ENCODE measurements at places on chromosomes 2 and 18. TPM values are rescaled to one million over a fixed set of nuclear protein-coding genes. Genes with fewer than 3 reads are reported as not detected.

- no peak for DNase-seq
These were observed 141.4 kb downstream of the CAPN13 start for GRCh38 chr2:30665761-30666265.

DNA sequence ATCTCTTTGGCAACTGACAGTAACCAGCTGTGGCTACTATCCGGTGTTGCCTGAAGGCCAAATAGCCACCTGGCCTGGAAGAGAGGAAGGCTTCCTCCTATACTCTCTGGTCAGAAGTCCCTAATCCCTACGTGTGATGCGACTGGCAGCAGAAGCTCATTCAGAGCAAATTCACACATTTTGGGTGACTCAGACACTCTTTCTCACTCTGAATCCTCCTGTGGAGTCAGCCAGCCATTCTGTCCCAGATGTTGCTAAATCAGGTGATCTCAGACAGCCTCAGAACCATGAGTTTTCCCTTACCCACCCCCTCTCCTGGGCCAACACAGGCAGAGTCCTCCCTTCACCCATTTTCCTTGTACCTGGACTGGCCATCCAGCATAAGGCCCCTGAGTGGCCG, 34.7 kb downstream of the CFAP53 start:
- no peak for DNase-seq

DNA sequence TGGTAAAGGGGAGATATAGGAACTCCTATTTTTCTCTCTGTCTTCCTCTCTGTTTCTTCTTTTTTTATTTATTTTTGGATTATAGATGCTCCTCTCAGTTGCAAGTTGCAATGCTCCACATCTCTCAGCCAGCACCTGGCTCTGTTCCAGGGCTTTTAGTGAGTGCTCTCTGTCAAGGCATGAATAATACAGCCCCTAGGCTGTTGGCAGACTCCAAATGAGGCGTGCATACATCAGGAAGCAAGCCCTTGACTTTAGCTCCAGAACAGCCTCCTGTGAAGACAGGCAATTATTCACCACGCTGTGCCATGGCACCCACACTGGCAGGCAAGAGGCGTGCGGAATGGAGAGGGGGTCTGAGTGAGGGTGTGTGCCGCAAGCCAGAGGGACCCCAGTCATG, 228.1 kb upstream of the PXDN start:
- DNase-seq: no peak

- DNase-seq: no peak
These were observed 3.7 kb upstream of the SP100 start for GRCh38 chr2:230412371-230412711.

DNA sequence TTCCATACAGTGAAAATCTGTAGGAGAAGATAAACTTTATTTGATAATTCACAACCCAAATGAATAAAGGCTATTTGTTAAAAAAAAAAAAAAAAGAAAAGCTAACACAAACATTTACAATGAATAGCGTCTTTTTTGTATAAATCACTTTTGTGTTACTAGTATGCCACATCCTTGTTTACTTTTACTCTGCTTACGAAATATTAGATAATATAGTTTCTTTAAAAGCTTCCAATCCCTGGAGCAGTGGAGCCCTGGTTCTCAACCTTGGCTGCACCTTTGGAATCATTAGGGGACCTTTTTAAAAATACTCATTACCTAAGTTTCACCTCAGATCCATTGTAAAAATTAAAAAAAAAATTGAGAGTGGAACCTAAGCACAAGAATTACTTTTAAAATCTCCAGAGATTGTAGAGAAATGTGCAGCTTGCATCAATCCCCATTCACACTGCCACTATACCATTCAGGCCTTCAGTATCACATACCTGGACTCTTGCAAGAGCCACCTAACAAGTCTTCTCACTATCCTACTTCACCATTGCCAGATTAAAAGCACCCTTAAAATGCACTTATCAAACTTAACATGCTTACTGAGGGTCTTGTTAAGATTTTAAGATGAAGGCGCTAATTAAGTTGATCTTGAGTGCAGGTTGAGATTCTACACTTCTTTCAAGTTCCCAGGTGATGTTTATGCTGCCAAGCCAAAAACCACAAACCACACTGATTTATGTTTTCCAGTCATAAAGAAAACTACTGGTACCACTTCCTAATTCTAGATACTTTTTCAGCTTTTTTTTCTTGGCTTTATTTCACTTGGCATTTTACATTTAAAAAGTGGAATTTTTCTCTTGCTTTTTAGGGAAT, 59.7 kb upstream of the ZC3H15 start:
- peak; percentile 38 for DNase-seq

DNA sequence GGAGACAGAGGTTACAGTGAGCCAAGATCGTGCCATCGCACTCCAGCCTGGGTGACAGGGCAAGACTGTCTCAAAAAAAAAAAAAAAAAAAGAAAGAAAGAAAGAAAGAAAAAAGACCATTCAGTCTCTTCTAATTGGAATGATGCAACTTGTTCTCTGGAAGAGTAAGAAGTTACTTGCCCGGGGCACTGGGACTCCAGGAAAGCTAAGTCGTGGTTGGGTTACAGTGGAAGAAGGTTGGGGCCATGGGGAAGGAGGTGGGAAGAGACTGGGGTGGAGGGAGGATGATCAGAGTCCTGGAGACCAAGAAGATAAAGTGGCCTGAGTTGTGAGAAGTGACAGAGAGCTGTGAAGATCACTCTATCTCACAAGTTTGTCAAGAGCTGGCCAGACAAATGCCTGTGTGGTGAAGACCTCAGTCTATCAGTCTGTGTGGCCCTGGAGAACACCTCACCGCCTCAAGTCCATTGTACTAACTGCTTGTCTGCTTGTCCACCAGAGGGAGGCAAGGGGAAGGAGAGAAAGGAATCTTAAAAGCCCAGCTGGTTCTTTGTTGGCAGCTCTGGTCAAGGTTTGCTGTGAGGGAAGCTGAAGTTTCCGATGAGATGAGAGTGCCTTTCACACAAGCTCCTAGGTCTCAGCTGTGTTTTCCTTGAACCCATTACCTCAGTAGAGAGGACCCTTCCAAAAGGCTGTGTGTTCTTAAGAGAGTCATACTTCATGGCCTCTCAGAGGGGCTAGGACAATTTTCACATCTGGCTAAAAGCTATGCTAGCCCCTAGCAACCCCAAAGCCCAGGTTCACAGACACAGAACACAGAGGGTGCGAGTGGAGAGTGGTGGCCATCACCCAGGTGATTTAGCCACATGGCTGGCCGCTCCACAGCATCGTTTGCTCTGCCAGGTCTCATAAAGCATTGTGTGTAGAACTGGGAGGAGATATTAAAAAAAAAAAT, 72.0 kb upstream of the TMEM178A start:
- DNase-seq: peak; percentile 45

The CXCR1 gene
- total RNA-seq: not detected

DNA sequence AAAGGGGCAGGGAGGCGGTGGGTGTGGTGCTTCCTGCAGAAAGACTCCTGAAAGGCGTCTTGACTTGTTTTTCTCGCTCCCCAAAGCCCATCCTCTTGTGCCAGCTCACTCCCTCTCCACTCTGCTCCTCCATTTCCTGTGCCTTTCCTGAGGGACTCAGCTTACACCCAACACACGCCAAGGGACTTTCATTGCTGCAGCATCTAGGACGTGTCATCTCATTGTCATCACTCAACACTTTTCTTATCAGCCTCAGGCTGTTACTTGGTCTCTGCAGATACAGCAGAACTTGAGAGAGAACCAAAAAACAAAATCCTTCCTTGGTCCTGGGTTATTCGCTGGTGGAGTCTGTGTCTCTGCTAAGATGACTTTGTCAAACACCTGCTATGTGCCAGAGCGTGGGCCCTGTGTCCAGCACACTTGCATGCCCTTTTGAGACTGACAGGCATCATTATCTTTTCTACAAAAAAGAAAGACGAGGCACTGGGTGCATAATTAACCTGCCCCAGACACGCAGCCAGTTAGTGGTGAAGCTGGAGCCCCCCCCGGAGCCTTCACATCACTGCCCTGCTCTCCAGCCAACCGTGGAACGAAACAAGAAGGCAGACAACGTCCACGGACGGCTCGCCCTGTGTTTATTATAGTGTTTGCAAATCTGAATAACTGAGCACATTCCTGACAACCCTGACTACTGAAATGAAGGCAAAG, 261.7 kb upstream of the HDAC4 start:
- DNase-seq: no peak

The MYOM1 gene
- total RNA-seq: 0.13 TPM

DNA sequence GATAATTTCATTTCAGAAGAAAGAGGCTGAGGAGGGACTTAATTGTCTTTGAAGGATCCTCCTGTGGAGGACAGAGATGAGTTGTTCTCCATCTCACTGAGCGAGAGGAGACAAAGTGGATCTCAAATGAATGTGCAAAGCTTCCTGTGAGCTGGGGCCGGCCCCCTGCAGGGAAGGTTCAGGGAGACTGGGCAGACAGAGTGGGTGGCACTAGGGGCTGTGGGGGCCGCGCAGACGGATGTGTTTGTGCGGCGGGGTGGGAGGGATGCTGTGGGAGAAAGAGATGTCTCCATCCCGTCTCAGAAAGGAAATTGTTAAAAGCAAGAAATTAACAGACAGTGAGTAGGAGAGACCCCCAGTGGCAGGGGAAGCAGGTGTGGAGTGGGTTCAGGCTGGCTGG, 29.1 kb downstream of the KLHL29 start:
- no peak for DNase-seq

GRCh38 chr18:3458952-3459853, 9.2 kb downstream of the TGIF1 start:
- DNase-seq: peak; percentile 39

- no peak for DNase-seq
These were observed 545.5 kb downstream of the CBLN2 start for GRCh38 chr18:71998547-71999097.

The RBM44 gene
- total RNA-seq: 0.08 TPM

- DNase-seq: no peak
These were observed 83.5 kb downstream of the IKZF2 start for GRCh38 chr2:213067888-213068287.

The SP3 gene
- total RNA-seq: 104 TPM

DNA sequence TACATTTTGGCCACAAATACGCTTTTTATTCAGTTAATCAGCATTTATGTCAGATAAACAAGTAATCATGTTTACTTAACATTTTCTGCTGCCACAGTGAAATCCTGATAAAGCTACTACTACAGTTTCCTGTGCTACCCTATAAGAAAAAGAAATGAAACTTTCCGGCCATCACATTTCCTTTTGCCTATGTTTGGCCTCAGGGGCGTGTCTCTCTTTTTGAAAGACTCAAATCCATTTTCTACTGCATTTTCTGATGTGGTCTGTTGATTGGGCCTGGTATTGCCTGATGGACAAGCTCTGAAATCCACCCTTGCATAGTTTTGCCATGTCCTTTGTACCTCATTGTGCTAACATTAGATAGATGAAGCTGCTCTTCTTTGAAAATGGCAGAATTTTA, 152.6 kb downstream of the AGPS start:
- no peak for DNase-seq

DNA sequence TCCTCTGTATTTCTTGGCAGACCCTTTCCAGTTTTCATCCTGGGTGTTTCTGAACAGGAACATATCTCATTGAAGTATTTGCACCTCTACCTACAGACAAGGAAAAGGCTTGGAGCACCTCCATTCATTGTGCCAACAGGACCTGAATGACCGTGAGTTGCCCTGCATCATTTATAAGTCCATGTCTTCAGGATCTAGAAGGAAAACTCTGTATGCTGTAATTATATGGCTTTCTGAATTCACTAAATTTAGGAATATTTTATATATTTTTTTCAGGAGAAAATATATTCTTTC, 402.3 kb upstream of the SLC14A2 start:
- DNase-seq: no peak

GRCh38 chr2:36214691-36215090, 140.9 kb upstream of the CRIM1 start:
- no peak for DNase-seq

- DNase-seq: no peak
These were observed 49.4 kb downstream of the MRPS9 start for GRCh38 chr2:105087273-105087672.

The ACMSD gene
- not detected for total RNA-seq

GRCh38 chr18:75261430-75262223, 51.0 kb downstream of the TSHZ1 start:
- no peak for DNase-seq

- peak; percentile 93 for DNase-seq
These were observed 45.8 kb downstream of the PTPN2 start for GRCh38 chr18:12838178-12838634.

The CLEC4F gene
- total RNA-seq: not detected

- DNase-seq: no peak
These were observed 1.1 kb downstream of the SERPINB2 start for GRCh38 chr18:63888470-63889190.

- no peak for DNase-seq
These were observed 78.9 kb upstream of the YWHAQ start for GRCh38 chr2:9709539-9710285.

The SERPINB2 gene
- total RNA-seq: not detected

GRCh38 chr2:106272216-106272807, 78.2 kb upstream of the UXS1 start:
- no peak for DNase-seq

Data from HT-29 (cell line).